ENCODE measurements at places on chromosomes 16 and 17.

- peak; percentile 66 for DNase-seq
Measured at GRCh38 chr16:30902029-30902972, 5.9 kb downstream of the CTF1 start.

DNA sequence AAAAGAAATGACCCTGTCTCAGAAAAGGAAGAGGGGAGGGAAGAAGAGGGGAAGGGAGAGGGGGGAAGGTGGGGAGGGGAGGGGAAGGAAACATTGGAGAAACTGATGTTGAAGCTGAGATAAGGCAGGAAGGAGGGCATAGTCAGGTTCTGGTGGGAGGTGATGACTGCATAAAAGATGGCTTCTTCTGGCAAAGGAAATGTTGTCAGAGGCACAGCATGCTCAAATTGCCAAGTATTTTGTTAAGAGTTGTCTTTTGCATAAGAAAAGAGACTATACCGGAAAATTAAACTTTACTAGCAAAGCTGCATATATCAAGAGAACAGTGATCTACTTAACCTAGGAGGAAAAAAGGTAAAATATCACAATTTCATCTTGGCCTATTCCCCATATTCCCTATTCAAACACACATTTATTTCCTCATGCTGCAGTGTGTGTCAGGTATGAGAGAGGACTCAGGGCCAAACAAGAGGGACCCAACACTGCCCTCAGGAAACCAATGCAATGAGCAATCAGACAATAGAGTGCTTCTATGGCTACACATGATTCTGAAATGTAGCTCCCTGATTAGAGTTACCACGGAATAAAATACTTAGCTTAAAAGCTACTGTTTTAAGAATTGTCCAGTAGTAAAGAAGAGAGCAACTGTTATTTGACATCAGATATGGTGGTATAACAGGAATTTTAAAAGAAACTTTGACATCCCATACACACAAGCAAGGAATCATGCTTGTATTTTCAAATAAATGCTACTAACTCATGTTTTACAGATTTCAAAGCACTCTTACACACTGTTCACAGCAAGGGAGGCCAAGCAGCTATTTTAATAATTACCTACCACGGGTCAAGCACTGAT is 80.9 kb downstream of the PARN start:
- DNase-seq = no peak

GRCh38 chr17:61150686-61151299 is 248.8 kb upstream of the TBX2 start:
- no peak for DNase-seq

GRCh38 chr17:60514053-60514452 is 12.0 kb downstream of the APPBP2 start:
- no peak for DNase-seq

- peak; percentile 74 for DNase-seq
Measured at GRCh38 chr16:20300312-20301097, 26.8 kb downstream of the GP2 start.

GRCh38 chr17:73231395-73231794 is 30.3 kb downstream of the CPSF4L start:
- DNase-seq = no peak

GRCh38 chr17:72123530-72124437 is 3.0 kb downstream of the SOX9 start:
- DNase-seq = peak; percentile 38

GRCh38 chr16:87297407-87297806 is 19.8 kb downstream of the C16orf95 start:
- DNase-seq = no peak

DNA sequence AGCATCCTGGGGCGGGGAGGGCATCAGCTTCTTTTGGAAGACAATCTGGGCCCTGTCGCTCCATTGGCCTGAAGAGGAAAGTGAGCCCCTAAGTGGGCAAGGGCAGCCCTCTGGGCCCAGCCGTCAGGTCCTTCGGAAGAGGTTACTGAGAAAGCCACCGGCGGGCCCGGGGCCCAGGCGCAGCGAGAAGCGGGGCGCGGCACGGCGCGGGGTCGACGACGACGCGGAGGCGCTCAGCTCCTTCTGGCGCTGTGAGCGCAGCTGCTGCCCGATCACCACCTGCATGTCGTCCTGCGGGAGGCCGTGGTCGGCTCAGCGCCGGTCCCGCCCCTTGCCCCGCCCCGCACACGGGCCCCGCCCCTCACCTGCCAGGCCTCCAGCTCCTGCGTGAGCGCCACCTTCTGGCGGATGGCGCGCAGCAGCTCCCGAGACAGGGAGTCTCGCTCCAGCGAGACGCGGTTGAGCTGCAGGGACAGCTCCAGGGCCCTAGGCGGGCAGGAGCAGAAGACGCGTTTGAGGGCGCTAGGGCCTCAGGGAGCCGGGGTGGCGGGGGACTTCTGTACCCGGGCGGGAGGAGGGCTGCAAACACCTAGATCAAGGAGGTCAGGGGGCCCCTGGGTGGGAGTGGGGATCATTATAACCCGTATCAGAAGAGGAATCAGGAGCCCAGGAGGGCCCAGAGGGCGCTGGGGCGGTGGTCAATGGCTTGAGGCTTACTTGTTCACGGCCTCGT is 4.3 kb downstream of the THOC6 start:
- peak; percentile 78 for DNase-seq

DNA sequence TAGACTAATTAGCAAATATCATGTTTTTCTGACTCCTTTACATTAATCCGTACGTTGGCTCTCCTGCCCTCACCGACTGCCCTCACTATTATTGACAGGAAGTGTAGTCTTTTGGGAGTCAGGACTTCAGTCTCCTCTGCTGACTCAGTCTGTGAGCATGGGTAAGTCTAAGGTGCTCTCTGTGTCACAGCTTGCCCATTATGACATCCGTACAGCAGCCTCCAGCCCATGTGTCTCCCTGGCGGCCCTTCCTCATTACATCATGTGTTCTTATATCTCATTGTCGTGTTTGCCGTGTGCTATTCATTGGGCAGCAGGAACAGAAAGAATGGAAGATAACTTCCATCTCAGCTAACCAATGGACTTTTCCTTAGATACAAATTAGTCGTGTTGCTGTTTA is 77.5 kb downstream of the MRTFB start:
- DNase-seq = no peak

DNA sequence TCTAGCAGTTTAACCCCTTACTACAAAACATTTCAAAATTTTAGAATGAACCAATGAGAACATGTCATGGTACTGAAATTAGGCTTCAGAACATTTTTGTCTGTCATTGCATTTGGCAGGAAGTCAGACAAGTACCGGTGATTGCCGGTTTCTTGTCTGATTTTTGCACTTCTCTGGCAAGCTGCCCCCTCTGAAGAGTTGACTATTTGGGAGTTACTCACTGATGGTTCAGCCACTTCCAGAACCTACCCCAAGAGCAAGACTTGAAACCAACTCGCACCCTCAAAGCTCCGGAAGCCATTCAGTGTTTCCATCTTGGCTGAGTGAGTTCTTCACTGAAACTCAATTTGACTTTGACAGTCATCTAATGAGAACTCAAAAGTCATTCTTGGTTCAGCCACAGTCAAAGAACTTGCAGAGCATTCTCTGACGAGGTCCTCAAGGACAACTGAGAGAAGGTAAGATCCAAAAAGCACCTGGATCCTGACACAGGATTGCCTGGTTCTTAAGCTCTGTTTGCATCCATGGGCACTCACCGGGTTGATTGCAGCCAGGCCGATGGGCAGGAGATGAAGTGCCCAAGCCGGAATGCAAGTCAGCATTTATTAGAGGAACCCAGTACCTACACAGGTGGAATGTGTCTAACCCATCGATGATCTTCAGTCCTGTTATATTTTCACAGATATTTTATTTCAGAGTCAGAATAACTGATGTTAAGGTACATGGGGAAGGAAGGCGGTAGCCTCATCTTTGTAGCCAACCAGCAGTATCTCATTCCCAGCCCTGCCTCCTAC is 93.6 kb downstream of the USP22 start:
- no peak for DNase-seq

DNA sequence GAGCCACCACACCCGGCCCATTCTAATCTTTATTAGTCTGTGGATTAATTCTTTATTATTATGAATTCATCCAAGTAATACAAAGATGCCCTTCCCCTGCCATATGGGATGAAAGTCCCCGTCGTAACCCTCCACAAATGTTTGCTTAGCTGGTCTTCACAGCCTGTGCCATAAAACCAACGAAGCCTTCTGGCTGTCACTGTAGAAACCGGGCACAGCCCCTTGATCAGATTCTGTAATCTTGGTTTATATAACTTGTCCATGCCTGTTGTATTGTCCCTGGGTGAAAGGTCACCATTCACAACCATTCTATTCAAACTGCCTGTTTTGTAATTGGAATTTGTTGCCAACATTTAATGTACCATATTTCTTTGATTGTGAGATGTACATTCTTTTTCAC is 66.5 kb downstream of the ATP2C2 start:
- no peak for DNase-seq

- DNase-seq = no peak
Measured at GRCh38 chr17:17711641-17712162, 30.4 kb downstream of the RAI1 start.

DNA sequence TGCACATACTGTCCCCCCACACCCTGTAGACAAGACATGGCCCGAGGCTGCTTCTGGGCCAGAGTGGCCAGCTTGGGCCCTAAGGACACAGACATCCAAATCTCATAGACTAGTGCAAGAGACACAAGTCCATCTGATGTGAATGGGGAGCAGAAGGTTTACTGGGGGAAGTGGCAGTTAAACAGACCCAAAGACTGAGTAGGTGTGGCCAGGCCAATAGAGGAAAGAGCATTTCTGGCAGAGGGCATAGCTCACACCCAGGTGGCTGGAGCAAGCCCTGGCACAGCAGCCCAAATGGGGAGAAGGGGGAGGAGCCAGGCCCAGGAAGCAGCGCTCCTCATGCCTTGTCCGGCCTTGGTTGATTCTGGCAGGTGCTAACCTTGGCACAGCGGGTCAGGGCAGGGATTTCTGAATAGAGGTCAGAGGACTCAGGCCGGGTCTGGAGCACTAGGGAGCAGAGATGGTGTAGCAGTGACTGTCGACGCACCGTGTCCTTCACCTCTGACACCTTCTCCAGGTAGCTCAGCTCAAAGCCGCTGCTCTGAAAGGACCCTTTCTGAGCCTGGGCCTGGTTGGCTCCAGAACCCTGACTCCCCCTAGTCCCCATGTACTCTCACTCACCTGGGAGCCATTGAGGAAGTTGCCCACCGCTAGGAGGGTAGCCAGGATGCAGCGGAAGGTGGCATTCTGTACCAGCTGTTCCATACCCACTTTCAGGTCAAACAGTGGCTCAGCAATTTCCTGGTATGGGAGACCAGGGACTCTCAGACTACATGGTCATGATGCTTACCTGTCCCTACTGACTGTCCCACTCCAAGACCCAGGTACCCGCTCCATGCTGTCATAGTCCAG is 4.1 kb downstream of the TMEM208 start:
- no peak for DNase-seq

GRCh38 chr17:63538693-63539595 is 11.3 kb upstream of the DCAF7 start:
- no peak for DNase-seq

DNA sequence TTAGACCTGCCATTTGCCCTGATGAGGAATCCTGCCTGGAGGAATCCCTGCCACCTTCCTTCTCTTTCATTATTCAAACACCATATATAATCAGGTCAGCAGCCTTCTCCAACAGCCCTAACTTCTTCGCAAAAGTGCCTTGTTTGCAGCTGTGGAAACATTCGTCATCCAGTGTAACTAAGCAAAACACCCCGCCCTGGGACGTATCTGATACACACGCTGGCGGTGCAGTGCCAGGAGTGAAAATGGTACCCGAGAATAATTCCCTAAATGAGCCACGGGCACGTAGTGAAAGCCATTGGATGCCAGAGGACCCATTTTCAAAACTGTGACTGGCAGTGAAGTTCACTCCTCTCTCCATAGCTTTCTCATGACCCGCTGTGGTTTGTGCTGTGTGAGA is 73.7 kb downstream of the IRX3 start:
- DNase-seq = no peak

GRCh38 chr17:61766520-61766919 is 96.8 kb downstream of the BRIP1 start:
- no peak for DNase-seq

- DNase-seq = peak; percentile 74
Measured at GRCh38 chr17:2083613-2084035, 28.7 kb downstream of the HIC1 start.

- no peak for DNase-seq
Measured at GRCh38 chr16:79407461-79408135, 192.9 kb downstream of the MAF start.

- no peak for DNase-seq
Measured at GRCh38 chr17:65527857-65528591, 33.4 kb downstream of the AXIN2 start.

DNA sequence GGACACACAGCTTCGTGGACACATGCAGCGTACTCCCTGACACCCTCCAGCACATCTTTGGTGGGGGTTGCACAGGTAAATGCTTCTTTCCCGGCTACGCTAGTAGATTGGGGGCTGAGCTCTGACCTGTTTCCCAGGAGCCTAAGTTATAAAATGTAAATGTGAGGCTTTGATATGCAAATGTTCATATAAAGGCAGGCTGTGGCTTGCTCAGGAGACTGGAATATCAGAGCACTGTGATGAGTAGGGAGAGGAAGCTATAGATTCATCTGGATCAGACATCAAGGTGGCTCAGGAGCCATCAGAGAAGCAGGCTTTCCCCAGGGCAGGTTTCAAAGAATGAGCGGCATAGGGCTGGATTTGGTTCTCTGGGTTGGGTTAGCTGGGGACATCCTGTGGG is 3.4 kb upstream of the ETV4 start:
- no peak for DNase-seq

Data from Ammon's horn (tissue), 1 donor.